NCI-H446 treated with DMSO at 0.1 percent for 48 hours (cell line): ENCODE measurements at places on chromosomes 2 and 18.

- DNase-seq, result no peak
These were observed 11.5 kb downstream of the ARPC2 start for GRCh38 chr2:218228366-218229090.

DNA sequence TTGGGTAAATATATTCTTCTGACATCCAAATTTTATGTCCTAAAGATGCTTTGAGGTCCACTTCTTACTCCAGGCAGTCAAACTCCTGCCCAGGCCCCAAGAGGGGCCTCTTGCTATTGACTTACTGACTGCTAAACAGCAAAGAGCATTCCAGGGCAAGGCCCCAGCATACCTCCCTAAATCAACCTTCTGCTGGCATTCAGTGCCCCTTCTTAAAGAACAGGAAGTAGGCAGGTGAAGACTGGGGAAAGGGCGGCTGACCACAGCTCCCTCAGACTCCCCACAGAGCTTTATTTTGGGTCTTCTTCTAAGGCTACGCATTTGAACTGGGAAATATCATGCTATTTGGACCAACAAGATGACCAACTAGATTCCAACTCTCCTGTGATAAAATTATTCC, 68.9 kb downstream of the USP40 start:
- DNase-seq, result no peak

DNA sequence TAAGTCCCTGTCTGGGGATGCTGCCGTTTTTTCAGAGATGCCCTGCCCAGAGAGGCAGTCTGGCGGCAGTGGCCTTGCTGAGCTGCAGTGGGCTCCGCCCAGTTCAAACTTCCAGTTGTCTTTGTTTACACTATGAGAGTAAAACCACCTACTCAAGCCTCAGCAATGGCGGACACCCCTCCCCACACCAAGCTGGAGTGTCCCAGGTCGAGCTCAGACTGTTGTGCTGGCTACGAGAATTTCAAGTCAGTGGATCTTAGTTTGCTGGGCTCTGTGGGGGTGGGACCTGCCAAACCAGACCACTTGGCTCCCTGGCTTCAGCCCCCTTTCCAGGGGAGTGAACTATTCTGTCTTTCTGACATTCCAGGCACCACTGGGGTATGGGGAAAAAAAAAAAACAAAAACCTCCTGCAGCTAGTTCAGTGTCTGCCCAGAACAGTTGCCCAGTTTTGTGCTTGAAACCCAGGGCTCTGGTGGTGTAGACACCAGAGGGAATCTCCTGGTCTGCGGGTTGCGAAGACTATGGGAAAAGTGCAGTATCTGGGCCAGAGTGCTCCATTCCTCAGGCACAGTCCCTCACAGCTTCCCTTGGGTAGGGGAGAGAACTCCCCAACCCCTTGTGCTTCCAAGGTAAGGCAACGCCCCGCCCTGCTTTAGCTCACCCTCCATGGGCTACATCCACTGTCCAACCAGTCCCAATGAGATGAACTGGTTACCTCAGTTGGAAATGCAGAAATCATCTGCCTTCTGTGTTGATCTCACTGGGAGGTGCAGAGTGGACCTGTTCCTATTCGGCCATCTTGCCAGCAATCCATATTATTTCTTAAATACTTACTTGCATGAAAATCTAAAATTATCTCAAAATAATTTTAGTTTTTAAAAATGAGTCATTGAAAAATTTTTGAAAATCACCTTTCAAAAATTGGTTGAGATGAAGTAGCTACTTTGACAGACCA, 338.0 kb downstream of the OSR1 start:
- DNase-seq, result no peak

GRCh38 chr2:107376909-107377308, 449.8 kb upstream of the RGPD4 start:
- peak; percentile 77 for DNase-seq

GRCh38 chr2:50535971-50536759, 495.8 kb downstream of the NRXN1 start:
- peak; percentile 85 for DNase-seq

DNA sequence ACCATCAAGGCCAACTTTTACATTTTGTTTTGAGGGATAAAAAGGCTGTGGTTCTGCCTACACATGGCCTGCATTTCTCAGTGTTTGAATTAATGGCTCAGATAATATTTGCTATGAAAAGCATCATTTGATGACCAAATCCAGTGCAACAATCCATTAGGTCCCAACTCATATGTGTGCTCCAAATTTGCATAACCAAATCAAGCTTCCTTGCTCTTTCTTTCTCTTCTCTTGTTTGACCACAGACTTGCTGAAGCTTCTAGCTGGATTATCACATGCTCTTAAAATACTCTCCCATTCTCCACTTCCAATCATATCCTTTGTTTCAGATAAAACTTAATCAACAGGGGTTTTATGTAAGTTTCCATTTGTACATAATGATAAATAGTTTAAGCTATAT, 147.0 kb downstream of the TCF4 start:
- DNase-seq, result no peak

GRCh38 chr2:43605079-43605655, 9.3 kb upstream of the THADA start:
- DNase-seq, result peak; percentile 3

DNA sequence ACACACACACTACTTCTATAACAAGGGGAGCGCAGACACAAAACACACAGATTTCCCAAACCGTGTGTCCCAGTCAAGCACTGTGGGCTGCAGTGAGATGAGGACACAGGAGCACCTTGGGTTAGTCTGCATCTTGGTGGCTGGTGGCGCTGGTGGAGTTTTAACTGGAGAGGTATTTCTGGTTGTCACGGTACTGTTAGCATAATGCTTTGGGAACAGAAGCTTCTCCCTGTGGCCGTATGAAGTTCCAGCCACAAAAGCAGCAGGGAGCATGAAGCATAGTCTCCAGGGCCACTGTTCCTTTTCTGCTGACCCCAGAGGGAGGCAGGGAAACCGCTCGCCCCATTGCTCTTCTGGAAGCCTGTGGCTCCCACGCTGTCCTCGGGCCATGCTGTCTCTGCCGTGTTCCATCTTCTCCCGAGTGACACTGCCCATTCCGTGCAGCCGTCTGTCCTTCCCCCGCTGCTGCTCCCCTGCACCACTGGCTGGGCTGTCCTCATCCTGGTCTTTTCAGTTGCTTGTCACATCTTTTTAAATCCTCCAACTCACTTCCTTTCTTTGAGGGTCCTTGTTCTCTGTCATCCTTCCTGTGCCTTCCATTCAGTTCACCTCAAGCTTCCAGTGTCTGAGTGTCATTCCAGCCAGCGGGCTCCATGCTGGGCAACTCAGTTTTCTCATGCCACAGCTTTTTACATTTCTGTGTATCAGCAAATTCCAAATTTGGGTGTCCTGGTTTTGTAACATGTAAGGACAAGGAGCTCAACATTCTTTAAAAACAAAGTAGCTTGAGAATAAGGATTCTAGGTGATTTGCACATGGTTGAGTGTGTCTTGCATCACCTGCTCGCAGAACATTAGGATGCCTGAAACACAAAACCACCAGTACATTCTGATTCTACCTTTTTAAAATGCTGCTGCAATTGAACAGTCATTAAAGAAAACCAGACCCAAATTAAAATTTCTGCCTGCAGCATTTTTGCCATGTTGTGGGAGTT, 125.0 kb downstream of the MTCL1 start:
- no peak for DNase-seq

DNA sequence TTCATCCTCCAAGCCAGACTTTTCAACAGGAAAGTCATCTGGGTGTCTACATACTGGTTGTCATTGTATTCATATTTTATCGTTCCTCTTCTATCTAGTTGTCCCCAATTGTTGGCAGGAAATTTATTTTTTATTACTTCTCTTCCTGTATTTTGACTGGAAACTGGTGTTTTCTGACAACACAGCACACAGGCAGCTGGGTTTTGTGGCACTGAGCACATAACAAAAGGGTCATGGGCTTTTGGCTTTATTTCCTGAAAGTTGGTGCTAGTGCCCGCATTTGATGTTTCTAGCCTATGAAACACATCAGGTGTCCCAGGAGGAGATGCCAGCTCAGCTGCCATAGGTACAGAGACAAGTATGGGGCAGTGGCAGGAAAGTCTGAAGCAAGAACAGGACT, 126.4 kb downstream of the TMEM17 start:
- DNase-seq, result no peak

DNA sequence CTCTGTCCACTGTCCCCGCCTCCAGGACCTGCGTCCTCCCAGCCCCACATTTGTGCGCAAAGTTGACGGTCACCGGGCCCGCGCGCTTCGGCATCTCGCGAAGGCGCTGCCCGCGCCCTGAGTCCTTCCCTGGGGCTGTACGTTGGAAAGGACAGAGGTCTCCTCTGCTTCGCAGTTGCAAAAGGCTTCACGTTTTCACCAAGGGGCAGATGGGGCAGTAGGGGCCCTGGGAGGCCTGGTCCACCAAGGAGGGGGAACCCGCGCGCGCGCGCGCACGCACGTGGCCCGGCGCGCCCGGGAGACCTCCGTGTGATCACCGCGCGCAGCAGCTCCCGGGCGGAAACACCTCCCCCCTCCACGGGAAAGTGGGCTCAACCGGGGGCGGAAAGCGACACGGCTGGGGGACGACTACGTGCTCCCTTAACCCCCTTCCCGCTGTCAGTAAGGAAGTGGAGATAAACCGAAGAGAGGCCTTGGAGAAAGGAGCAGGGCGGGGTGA, 21.9 kb downstream of the TEX44 start:
- no peak for DNase-seq

GRCh38 chr2:25025229-25026007, 16.5 kb upstream of the EFR3B start:
- DNase-seq, result no peak

DNA sequence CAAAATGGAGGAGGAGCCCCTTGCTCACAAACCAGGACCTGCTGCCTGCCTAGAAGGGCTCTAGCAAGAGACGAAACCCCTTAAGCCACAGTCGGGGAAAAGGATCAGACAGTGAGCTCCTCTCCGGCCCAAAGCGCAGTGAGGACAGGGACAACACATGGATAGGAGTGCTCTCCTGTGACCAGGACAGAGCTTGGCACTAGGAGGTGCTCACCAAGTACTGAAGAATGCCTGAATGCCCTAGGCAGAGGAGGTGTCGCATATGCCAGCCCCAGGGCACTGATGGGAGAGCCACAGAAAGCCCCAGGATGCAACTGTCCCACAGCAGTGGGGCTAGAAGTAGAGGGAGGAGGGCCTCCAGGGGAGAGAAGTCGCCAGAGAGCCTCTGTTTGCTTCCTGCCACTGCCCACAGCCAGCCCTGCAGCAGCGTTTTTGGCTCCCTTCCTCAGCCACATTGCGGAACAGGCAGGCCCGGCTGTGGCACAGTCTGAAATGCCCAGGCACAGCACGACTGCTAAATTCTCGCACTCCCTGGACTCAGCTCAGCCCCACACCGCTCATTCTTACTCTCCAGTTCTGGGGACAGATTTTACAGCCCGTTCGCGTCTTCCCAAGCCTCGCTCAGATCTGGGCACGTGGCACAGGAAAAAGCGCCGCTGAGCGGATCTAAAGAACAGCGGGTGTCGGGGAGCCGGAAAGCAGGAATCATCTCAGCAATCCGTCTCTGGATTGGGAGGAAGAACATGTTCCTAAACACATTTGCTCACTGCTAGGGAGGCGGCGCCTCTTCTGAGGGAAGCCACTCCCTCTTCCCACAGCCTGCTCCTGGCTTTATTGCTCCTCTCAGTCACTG, 98.7 kb upstream of the POU3F3 start:
- DNase-seq, result no peak

DNA sequence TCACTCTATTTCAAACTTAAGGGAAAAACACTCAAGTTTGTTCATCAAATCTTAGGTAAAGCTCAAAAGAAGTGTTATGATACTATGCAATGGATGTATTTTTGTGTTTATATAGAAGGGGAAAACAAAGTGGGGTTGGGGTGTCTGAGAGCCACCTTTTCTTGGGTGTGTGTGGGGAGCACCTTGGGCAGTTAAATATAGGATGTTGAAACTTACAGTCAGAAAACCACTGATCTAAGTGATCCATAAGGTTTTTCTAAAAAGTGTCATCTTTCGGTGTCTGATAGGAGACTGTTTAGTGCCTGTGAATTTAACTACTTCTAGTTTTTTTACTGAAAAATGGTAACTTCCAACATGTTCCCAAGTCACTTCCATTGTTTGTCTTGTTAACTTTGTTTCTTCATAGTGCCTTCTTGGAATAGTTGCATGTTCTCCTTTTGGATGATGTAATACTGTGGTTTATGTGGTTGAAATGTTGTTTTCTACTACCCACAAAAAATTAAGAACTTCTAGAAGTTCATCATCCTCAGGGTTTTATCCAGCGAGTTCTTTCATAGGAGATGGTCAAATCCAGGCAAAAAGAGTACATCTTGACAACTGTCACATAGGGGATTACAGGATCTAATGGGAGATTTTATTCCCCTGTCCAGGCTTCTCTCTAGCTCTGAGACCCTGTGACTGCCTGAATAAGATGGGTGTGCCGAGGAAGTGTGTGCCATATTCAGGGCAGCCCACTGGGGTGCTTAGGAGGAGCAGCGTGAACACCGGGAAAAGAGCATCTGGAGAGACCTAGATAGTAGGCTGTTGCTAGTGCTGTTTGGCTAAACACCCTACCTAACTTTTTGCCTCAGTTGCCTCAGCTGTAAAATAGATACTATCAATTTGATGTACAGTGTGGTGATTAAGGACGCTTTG, 46.2 kb downstream of the CAB39 start:
- no peak for DNase-seq

DNA sequence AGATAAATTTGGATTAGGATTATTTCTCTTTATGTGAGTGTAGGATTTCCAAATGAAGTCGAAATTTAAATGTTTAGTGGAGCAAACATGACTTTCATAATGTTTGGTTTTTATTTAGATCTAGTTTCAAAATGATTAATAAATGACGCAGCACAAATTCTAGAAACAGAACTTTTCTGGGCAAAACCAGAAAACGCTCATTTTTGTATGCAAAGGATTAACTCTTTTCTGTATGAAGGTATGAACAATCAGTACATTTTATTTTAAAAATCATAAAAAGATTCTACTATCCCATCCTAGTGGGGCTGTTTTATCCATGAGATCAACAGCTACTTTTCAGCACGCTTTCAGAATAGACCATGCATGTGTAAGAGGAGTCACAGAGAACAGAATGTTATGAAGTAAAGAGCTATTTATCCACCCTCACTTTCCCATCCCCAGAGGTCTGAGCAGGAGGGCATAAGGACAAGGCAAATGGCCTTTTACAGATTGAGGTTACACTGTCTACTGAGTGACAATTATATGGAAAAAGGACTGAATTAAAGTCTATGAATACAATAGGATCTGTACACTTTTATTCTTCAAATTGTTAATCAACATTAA, 270.8 kb downstream of the ZEB2 start:
- DNase-seq, result no peak

DNA sequence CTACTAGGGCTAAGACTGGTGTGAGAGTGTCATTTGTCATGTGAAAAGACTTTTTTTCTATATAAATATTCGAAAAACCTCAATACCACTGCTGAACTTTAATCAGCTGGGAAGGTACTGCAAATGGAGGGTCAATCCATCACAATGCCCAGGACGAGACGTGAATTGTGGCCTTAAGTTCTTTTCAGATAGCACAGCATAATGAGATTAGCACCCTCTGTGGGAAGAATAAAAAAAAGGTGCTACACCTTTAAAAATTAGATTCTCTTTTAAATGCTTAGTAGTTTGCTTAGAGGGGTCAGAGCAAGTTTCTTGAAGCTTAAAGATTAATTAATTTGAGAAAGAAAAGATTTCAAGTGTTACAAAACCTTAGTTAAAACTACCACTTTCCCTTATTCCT, 5.6 kb downstream of the LRRTM1 start:
- DNase-seq, result no peak
